Body of pancreas (tissue), 4 donors: ENCODE measurements at places on chromosomes 2 and 18. TPM values are rescaled to one million over a fixed set of nuclear protein-coding genes. Genes with fewer than 3 reads are reported as not detected.

DNA sequence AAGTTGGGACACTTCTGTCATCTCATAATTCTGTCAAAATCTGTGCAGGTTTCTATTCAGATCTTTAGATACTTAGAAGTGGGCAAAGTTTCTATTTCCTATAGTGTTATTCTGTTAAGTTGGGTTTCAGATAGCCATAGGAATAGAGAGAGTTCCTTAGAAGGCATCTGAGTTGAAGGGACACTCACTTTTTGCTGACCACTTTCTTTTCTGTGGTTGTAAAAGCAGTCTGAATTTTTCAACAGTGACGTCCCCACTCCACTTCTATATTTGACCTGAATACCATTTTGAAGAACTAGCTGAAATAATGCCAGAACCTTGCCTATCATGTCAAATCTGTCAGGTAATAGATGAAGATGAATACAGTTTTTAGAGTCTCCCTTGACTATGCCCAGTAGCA, 267.3 kb downstream of the SPAG16 start:
- no peak for DNase-seq

- DNase-seq = no peak
These were observed 29.1 kb downstream of the GAREM1 start for GRCh38 chr18:32441533-32441932.

DNA sequence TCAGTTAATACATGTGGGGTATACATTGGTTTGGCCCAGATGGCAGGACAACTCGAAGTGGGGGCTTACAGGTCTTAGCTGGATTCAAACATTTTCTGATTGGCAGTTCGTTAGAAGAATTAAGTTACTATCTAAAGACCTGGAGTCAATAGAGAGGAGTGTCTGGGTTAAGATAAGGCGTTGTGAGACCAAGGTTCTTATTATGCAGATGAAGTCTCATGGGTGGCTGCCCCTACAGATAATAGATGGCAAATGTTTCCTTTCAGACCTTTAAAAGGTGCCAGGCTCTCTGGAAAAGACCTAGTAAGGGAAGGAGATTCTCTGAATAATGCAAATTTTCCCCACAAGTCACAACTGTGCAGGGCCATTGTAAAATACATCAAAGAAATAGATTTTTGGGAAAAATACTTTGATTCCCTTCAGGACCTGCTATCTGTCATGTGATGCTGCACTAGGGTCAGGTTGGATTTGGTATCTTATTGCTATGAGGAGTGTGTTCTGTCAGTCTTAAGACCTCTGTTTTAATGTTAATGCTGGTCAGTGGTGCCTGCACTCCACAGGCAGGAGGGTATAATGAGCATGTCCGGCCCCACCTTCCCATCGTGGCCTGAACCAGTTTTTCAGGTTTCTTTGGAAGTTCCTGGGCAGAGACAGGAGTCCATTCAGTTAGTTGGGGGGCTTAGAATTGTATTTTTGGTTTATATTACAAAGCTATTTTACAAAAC, 14.3 kb upstream of the MC5R start:
- no peak for DNase-seq

The DSG1 gene
- under 0.01 TPM for total RNA-seq

The GEN1 gene
- 7.6 TPM for total RNA-seq

GRCh38 chr2:143730953-143731260, 601.7 kb downstream of the ARHGAP15 start:
- no peak for DNase-seq

- no peak for DNase-seq
These were observed 8.6 kb downstream of the CLASP1 start for GRCh38 chr2:121640380-121641316.

GRCh38 chr2:158414538-158414937, 42.0 kb downstream of the CCDC148 start:
- no peak for DNase-seq

The ORMDL1 gene
- 61.7 TPM for total RNA-seq

GRCh38 chr2:56234241-56234640, 50.5 kb downstream of the CCDC85A start:
- DNase-seq = no peak

GRCh38 chr2:60324536-60324935, 228.9 kb downstream of the BCL11A start:
- DNase-seq = no peak

DNA sequence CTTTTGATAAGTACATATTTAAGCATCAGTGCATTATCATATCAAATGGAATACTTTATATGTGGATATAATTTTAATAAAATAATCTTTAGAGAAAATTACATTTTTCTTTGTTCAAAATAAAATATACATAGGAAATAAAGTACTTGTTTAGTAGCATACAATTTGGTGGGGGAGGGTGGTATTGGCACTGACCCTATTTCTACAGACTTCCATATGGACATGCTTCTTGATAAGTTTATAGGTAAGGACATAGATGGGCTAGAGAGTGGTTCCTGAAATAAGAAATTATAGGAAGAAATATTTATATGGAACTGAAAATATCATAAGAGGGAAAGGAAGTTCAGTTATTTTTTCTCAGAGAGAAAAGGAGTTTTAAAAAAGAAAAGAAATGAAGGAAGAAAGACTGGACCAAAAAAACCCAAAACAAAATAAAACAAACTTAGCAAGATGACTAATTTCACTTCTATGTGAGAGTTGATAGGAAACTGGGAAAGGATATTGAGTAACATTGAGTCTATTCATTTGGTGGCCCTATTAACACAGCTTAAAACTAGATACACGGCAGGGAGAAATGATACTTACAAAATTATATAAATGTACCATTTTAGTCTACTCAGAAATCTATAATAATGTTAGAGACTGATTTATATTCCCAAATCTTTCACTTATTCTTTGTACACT, 505.9 kb downstream of the ERBB4 start:
- no peak for DNase-seq

The SPR gene
- total RNA-seq = 62.6 TPM

DNA sequence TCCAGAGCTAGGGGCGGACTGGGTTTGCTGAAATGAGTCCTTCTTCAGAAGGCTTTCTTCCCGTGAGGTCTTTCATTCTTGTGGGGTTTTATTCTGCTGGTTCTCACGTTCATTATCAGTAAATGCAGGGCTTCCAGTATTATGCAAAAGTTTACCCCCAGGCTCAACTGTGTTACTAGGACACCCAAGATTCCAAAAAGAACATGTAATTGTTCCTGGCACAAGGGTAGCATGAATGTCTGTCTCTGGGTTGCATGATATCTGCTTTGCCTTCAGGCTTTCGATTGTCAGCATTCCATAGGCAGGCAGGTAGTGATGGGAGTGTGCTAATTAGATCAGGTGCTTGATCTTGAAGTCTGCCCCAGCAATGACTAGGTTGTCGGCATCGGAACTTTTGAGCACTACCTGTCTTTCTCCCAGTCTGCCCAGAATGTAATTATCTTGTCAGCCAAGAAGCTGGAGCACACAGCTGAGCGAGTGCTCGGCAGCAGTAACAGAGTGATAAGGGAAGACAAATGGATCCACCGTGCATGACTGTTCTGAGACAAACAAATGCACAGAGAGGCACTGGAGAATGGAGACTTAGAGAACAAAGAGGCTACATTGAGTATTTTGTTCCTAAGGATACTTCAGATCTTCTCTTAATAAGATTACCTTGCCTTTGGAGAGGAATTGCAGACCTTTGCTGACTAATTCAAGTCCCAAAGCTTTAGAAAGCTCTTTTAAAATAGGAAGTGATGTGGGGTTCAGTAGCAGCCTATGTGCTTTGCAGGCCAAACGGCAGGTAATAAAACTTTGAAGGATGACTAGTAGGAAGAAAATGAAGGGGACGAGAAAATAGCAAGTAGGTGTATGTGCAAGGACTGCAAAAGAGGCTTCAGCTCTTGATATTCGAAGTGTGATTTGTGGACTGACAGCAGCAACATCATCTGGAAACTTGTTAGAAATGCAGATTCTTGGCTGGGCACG, 41.9 kb downstream of the ITGB6 start:
- DNase-seq = no peak

The ACVR1C gene
- total RNA-seq = 6.6 TPM

DNA sequence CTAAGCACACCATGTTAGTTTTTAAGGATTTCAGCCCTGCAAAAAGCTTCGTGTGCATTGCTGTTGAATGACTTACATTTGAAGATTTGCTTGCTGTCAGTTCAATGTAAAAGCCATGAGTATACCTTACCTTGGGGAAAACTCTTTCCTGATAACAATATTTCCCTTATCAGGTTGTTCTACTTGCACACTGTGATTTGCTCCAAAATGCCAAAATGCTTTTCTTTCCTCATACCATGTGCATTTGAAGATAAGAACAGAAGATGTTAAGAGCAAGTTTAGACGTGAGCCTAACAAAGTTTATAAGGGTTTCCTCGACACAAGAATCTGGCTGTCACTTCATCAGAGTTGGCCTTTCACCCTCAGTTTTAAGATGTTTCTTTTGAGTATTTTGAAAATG, 57.6 kb downstream of the SCN1A start:
- no peak for DNase-seq

The FTCDNL1 gene
- total RNA-seq = 2.6 TPM

DNA sequence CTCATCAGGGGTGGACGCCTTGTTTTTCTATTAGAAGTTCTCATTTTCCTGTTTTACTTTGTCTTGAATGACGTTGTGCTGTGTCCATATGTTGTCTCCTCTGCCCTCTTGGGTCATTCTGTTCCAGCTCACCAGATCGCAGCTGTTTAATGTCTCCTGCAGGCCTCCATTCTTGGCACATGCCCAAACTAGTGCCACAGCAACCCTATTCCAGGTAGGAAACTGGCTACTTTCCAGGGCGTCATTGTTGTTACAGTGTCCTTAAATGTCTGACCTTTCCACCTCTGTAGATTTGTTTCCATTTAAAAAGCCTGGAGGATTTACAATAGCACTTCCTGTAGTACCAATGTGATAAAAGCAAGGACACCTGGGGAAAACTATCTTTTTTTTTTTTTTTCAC, 500.7 kb downstream of the METTL4 start:
- DNase-seq = peak; percentile 20

The VWC2L gene
- total RNA-seq = not detected

DNA sequence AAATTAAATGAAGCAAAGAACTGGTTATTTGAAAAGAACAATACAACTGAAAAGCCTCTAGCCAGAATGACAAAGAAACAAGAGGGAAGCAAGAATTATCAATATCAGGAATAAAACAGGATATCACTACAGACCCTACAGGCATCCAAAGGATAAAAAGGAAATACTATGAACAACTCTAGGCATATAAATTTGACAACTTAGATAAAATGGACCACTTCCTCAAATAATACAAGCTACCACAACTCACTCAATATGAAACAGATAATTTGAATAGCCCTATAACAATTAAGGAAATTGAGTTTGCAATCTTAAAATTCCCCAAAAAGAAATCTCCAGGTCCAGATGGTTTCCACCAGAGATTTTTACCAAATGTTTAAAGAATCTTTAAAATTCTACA, 19.8 kb downstream of the RPRD1A start:
- DNase-seq = no peak

DNA sequence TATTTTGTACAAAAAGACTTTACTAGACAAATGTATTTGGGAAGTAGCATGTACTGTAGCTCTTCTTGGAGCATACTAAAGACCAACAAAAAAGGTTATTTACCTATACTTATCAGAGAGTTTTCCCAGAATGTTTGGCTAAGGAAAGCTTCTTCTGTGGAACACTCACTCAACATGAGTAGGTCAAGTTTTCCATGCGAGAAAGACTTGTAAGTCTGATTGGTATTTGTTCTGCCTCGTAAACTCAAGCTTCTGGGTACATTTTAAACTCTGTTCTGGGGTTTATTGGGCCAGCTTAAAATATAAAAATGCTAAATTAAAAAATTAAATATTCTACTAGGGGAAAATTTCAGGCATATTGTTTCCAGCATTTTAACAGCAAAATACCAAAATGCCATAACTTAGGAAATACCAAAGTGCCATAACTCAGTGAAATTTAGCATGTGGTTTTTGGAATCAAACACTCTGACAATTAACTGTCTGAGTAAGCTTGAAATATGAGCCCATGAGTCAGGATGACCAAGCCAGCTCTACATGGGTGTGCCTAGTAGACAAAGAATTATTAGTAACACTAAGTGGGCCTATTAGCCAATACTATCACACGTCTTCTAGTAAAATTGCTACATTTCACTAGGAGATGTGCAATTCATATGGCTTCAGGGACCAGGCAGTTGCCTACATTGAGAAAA, 47.3 kb upstream of the SERPINE2 start:
- no peak for DNase-seq

GRCh38 chr2:64454386-64455332, 697 bp downstream of the LGALSL start:
- DNase-seq = peak; percentile 65

DNA sequence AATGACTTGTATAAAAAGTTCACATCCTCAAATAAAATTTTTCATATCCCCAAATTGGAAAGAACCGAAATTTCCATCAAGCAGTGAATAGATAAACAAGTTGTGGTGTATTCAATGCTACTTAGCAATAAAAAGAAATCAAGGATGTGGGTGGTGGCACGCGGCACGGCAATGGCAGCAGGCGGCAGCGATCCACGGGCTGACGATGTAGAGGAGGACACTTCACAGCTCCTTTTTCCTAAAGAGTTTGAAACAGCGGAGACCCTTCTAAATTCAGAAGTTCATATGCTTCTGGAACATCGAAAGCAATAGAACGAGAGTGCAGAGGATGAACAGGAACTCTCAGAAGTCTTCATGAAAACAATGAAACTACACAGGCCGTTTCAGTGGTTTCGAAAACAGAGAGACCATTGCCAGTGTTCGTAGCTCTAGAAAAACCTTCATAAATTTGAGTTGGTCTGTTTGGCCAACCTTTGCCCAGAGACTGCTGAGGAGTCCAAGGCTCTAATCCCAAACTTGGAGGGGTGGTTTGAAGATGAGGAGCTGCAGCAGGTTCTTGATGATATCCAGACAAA, 9.8 kb upstream of the IL36A start:
- DNase-seq = no peak

The EN1 gene
- total RNA-seq = not detected

The DYNAP gene
- not detected for total RNA-seq

The CCDC85A gene
- total RNA-seq = 2.6 TPM

GRCh38 chr2:206979922-206980321, 40.6 kb downstream of the CPO start:
- DNase-seq = no peak

The TRABD2A gene
- total RNA-seq = 0.52 TPM

The ATG16L1 gene
- 23.7 TPM for total RNA-seq

GRCh38 chr2:172701250-172701649, 34.4 kb upstream of the RAPGEF4 start:
- no peak for DNase-seq

The QPCT gene
- 3.4 TPM for total RNA-seq
